SIG-M5 (cell line): ENCODE measurements at places on chromosomes 4 and X.

DNA sequence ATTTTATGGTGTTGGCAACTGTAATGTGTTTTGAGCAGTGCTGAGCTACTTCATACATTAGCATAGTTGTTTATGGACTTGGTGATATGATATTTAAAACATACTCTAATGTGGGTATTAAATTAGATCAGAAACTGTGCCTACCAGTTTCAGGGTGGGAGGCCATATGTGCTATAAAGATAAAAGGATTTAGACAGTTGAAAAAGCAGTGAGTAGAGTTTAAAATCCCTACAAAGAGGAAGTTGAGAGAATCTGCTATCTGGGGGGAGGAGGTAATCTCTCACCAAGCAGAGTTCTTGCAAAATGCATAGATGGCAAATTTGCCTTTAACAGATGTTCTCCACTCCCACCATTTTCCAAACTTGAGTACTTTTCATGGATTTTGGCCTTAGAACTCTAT lies 154.5 kb downstream of the SPOCK3 start:
- DNase-seq, result no peak

GRCh38 chr4:7647600-7648543 lies 213.1 kb upstream of the PSAPL1 start:
- no peak for DNase-seq

DNA sequence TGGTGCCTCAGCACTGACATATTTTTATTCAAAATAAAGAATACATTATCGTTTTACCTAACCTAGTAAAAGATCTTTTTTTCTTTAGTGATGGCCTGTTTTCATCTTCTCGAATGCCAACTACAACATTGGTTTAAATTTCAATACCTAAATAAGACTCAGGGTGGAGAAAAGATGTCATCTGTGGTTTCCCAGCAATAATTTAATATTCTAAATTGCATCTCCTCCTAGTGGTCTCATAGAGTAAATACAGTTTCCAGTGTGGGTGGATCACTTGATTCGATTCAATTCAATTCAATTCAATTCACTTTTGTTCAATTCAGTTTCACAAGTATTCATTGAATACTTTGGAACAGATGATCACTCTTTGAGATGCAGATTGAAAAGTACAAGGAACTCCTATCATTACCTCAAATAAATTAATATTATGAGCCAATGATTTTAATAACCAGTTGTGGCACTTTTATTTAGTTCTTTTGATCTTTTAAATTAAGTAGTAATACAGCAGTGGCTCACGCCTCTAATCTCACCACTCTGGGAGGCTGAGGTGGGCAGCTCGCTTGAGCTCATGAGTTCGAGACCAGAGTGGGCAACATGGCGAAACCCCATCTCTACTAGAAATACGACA lies 427.2 kb downstream of the FAT4 start:
- no peak for DNase-seq

GRCh38 chr4:68267433-68267944 lies 22.0 kb upstream of the TMPRSS11B start:
- DNase-seq, result no peak

DNA sequence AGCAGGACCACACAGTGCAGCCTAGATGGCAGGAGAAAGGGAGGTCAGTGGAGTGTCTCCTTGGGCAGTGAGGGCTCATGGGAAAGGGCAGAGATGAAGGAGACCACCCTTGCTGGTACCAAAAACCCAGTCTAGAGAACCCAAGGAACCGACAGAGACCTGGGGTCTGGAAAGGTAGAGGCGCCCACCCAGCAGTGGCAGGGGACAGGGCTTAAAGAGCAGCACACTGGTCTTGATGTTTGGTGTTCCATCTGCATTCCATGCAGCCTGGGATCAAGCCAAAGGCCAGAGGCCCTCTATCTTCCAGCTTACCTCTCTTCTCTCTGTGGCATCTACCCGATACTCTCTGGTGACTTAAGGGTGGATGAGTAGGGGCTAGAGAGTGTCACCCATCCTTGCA lies 127.5 kb downstream of the PJA1 start:
- DNase-seq, result no peak

- no peak for DNase-seq
Measured at GRCh38 chr4:149311076-149311475, 504.6 kb downstream of the IQCM start.

GRCh38 chr4:23144707-23145106 lies 452.0 kb downstream of the GBA3 start:
- DNase-seq, result no peak

DNA sequence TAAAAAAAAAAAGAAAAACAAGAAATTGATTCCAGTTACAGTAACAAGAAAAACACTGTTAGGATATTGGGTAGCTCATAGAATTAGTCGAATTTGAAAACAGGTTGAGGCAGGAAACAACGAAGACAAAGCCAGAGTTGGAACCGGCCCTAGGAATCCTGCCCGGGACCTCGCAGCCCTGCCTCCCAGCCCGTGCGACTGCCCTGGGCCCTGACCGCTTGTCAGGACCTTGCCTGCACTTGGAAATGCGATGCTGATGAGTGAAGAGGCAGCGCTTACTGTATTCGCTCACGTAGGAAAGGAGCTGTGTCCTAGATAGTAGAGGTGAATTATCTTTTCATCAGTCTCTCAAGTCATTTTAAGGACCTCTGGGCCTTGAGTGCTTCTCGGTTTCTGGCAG lies 611.7 kb upstream of the FAT1 start:
- no peak for DNase-seq

- DNase-seq, result no peak
Measured at GRCh38 chr4:5757091-5757490, 46.1 kb downstream of the EVC start.

DNA sequence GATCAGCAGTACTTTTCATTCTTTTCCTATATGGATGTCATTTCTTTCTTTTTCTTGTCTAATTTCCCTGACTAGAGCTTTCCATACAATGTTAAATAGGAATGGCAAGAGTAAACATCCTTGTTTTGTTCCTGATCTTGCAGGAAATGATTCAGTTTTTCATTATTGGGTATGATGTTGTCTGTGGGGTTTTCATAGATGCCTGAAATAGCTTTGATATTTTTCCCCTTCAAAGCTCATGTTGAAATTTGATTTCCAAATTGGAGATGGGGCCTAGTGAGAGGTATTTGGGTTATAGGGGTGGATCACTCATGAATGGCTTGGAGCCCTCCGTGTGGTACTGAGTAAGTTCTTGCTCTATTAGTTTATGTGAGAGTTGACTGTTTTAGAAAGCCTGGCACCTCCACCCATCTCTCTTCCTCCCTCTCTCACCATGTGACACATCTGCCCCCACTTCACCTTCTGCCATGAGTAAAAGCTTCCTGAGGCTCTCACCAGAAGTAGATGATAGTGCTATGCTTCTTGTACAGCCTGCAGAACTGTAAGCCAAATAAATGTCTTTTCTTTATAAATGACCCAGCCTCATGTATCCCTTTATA lies 22.3 kb upstream of the VSIG1 start:
- DNase-seq, result no peak

GRCh38 chr4:31601793-31602192 lies 881.6 kb downstream of the PCDH7 start:
- DNase-seq, result no peak

DNA sequence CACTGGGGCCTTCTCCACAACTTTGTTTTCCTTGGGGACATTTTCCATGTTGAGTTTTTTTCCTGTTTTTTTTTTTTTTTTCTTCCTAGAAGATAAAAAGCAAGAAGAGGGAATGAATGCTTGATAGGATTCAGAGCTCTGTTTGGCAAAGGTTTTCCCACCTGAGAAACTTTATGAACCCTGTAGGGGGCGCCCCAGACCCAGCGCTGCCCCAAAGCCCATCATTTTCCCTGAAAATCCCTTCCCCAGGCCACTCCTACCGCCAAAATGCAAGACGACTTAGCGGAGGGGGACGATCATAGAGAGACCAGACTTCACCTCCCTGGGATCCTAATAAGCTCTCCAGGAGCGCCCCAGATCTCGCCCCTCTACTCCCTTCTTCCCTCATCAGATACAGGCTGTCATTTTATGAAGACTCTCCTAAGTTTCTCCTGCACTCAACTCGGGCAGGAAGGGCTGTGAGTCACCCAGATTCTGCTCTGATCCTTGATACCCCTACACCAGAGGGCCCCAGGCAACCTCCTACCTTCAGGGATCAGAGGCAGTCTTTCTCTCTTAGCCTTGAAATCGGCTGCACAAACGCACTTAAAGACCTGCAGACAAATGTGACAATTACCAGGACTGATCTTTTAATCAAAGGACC lies 1.4 kb downstream of the BEX5 start:
- no peak for DNase-seq

- DNase-seq, result no peak
Measured at GRCh38 chrX:153527208-153527607, 9.8 kb downstream of the ATP2B3 start.

- no peak for DNase-seq
Measured at GRCh38 chr4:25050370-25051078, 19.8 kb upstream of the LGI2 start.

GRCh38 chr4:37422102-37422501 lies 177.6 kb downstream of the NWD2 start:
- DNase-seq, result no peak

DNA sequence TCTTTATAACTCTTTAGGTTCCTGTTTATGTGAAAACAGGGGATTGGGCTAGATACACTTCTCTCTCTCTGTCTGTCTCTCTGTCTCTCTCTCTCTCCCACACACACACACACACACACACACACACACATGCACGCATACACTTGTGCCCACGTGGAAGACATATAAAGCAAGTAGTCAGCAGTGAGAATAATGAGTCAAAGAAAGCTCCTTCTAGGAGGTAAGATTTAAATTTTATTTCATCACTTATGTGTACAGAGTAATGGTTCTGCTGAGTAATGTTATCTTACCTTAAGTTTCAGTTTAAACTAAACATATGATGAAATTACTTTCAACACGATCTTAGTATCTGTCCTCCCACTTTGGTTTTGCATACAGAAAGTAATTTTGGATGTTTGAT lies 243.0 kb upstream of the TEX13A start:
- no peak for DNase-seq

DNA sequence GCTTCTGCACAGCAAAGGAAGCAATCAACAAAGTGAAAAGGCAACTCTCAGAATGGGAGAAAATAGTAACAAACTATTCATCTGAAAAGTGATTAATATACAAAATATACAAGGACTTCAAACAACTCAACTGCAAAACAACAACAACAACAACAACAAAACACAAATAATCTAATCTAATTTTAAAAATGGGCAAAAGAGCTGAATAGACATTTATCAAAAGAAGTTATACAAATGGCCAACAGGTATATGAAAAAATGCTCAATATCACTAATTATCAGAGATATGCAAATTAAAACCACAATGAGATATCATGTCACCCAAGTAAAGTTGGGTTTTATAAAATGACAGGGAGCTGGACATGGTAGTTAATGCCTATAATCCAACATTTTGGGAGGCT lies 602.8 kb upstream of the DIAPH2 start:
- no peak for DNase-seq

GRCh38 chr4:184288451-184289178 lies 70.9 kb upstream of the ENPP6 start:
- no peak for DNase-seq

- no peak for DNase-seq
Measured at GRCh38 chrX:14014526-14014925, 15.2 kb downstream of the GEMIN8 start.

DNA sequence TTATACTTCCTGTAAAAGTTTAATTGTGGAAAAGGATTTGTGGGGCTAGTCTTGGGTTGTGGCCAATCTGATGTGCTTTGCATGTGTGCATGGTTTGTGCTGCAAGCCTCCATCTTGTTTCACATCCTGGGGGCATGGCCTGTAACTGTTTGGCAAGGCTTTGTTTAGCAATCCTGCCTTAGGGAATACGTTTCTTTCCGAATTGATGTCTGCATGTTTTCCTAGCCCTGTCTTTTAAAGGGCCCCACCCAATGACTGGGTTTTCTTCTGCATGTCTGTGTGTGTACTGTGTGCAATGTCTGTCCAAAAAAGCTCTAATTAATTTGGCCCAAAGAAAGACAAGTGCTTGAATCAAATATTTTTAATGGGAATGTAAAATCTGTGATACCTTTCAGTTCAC lies 74.6 kb upstream of the MID1IP1 start:
- no peak for DNase-seq

DNA sequence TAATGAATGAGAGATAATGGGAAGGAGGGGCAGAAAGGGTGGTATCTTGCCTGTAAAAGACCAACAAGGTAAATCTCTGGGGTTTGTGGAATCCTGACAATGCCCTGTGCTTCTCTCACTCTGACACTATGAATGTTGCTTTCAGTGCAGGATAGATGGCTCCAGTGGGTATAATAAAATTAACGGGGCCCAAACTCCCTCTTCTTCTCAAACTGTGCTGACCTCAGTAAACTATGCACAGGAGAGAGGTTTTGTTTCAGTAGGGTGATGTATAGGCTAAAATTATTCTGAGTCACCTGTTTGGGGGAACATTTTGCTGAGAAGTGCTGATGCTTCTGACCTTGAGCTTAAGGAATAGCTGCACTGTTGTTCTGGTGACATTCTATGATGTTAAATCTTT lies 82.6 kb downstream of the TSPAN7 start:
- DNase-seq, result no peak
